ENCODE measurements at places on chromosomes 12 and 14.

DNA sequence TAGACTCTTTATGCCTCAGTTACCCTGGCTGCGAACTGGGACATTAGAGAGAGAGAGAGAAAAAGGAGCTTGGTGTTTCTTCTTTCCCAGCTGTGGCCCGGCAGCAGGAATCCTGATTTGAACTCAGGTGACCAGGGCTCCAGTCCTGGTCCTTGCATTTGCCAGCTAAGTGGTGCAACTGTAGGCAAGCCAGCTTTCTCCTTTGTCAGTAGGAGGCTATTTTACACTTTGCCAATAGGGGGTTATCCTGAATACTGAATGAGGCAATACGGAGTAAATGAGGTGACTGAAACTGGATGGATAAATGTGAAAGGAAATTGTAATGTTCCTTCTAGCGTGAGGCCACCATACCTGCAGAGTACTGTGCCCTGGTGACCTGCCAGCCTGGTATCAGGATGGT, 27.8 kb downstream of the KCNA5 start:
- no peak for DNase-seq

DNA sequence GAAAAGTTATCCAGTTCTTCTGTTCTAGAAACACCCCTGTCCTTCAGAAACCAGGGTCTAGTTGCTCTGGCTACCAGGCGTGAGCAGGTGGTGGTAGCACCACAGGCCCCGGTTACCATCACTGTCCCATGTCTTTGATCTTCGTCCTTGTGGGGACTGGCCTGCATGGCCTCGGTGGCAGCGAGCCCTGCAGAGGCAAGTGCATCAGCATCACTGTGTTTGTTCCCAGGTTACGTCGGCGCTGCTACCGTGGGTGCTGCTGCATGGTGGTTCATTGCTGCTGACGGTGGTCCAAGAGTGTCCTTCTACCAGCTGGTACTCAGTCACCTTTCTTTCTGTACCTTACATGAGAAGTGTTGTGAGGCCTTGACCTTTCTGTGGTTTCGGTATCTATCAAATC, 58.9 kb downstream of the ANAPC7 start:
- no peak for DNase-seq

DNA sequence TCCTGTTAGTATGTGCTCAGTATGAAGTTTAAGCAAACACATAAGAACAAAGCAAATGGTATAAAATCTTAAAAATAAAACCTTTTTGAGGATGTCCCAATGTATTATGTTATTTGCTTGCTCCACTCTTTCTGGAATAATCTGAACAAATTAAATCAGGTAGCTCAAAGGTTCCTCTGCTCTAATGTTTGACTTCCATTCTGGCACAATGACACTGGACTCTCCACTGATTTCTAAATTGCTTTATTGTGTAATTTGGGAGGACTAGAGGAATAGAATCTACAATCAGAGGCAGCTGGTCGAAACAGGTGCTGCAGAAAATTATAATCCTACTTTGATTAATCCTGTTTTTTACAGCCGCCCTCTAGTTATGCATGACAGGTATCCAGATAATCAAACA, 523.7 kb upstream of the FOXG1 start:
- DNase-seq: no peak

GRCh38 chr12:42469355-42470175, 120.0 kb downstream of the PRICKLE1 start:
- no peak for DNase-seq

- no peak for DNase-seq
Measured at GRCh38 chr12:57835366-57836288, 10.9 kb downstream of the CTDSP2 start.

- no peak for DNase-seq
Measured at GRCh38 chr12:114952573-114953271, 268.7 kb upstream of the TBX3 start.

GRCh38 chr14:104210817-104211195, 72.4 kb downstream of the KIF26A start:
- DNase-seq: no peak

GRCh38 chr14:63223596-63223995, 19.4 kb downstream of the RHOJ start:
- DNase-seq: no peak

DNA sequence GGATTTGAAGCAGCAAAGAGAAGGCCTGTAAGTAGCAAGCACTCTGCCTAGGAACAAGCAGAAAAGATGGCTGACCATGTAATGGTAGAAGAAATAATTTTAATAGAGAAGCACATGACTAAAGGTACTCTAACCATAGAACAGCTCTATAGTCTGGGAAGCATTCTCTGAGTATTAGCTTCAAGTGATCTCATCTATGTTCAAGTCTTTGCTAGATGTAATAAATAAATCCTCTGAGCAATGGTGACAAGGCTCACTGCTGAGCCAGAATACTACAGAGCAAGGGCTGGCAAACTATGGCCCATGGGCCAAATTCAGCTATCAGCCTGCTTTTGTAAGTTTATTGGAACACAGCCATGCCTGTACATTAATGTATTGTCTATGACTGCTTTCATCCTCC, 84.8 kb downstream of the PEBP1 start:
- no peak for DNase-seq

DNA sequence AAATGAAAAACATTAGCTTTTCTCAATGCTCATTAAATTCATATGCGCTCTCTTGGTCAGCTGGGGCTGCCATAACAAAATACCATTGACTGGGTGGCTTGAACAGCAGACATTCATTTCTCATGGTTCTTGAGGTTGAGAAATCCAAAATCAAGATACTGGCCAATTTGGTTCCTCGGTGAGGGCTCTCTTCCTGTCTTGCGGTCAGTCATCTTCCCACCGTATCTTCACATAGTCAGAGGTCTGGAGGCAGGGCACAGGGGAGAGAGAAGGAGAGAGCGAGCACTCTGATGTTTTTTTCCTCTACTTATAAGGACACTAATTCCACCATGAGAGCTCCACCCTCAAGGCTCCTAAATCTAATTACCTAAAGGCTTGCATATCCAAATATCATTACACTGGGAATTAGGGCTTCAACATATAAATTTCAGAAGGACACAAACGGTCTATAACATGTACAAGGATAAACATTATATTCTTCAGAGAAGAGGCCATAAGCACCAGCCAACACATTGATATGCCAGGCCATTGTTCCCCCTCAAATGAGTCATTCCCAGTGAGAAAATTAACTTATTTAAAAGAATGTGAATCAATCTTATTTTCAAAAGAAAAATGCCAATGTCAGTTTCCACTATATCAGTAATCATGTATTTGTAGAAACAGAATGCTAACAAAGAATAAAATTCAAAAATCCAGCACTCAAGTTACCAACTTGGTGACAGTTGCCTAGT, 152.2 kb downstream of the BTG1 start:
- DNase-seq: no peak

DNA sequence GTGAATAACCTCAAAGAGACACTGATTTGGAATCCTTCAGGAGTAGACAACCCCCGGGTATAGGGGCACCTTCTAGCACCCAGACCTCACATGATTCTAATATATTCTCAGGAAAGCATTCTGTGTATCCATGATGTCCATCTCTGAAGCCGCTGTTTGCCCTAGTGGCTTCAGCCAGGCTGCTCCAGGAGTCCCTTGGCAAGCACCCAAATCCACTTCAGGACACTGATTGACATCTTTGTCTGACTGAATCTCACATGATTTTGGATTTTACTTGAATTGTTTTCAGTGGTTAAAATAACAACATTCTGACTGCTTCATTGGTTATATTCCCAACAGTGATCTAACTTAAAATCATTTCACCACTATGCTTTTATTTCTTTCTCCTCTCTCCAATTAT, 390.5 kb upstream of the CLEC14A start:
- DNase-seq: no peak

DNA sequence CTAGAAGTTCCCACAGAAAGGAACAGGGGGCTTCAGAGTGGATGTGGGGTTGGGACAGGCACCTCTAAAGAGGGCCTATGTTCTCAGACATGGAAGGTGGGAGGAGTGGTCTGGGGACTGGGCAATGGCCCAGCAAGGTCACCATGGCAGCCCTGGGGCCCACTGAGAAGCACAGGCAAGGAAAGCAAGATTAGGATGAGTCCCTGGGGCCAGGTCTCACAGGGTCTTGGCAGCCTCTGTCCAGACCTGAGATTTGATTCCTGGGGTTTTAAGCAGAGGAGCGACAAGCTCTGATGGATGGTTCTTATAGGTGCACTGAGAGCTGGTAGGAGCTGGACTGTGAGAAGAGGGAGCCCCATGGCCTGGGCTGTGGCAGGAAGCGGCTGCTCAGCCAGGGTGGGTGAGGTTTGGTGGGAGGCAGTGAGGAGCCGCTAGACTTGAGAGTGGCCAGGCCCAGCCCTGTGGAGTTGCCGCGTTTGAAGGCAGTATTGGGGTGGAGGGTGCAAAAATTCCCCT, 44.0 kb downstream of the DLK1 start:
- peak; percentile 4 for DNase-seq

GRCh38 chr12:120261951-120262851, 3.3 kb downstream of the PXN start:
- DNase-seq: no peak

DNA sequence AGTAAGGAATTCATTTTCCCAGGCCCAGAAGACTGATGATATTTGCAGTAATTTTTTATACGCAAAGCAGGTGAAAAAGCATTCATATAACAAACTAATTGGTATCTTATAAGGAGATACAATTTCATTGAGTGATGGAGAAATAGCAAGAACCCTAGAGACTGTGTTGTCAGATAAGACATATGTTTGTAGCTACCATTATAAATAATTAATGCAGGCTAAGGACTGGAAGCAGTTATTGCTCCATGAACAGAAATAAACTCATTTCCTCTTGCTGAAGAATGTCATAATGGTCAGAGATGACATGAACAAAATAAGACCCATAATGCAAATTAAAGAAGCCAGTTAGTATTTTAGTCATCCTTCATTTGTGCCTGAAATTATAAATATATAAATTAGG, 1.5 kb downstream of the OR6C2 start:
- no peak for DNase-seq

DNA sequence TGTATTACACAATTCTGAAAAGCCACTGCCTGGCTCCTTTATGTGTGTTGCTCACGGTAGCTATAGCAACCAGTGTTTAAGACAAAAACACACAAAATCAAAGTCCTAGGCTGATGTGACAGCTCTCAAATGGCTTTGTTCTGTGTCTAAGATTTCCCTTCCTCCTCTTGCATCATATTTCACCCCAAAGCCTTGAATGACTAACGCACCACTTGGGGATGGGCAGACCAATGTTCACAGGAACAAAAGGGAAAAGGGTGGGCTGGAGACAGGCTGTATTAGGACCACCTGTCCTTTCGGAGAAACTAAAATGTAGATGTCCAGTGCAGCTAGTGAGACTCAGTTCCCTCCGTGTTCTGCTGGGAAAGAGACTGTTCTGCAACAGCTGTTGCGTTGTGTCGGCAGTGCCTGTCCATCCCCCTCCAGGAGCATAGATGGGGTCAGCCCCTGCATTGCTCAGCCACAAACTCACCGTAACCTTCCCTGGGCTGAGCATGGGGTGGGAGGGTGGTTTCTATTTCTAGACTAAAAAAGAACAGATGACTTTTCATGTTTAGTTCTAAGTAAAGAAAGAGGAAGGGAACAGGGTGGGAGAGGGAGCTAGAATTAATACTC, 26.8 kb upstream of the DAAM1 start:
- no peak for DNase-seq

DNA sequence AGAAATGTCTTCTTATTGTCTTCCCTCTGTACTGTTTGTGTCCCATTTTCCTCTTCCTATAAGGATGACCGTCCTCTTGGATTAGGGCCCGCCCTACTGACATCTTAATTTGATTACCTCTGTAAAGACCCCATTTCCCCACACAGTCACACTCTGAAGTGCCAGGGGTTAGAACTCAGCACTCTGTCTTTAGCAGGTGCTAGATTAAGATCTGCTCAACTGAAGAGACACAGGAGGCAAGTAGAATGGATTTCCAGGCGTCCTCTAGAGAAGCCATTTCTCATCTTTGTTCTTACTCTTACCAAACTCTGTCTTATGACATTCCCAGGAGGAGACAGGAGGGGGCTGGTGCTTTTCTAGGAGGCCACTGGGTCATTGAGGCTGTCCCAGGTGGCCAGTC, 50.8 kb downstream of the VCPKMT start:
- DNase-seq: no peak

DNA sequence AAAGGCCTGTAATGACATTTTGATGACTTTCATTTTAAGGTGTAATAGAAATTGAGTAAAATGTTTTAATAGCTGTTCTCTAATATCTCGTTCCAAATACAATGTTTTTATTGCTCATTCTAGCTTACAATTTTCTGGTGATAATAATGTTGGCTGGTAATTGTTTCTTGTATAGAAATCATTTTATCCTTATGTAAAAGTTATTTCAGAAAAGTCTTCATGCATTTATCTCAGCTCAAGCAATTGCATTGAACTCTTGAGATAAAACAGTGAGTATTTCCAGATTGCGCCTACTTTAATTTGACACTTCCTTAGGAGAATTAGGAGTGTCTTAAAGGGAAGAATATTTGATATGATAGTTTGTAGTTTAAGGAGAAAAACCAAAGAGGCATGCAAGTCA, 4.0 kb downstream of the RMST start:
- DNase-seq: no peak

DNA sequence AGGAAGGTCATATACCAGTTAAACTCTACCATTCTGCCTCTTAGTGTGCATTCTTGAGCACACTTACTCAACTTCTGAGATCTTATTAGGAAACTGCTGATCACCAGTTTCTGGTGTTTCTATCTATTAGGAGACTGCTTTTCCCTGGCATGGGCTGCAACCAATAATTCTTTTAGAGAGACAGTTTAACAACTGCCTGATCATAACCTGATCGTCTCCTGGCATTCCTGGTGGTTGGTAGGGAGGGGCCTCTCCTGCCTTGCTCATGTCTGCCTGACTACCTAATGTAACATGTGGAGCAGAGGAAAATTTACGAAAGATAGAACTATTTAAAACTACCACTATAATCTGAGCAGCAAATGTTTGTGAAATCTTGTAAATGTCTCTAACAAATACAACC, 75.3 kb upstream of the MGAT4C start:
- DNase-seq: no peak

GRCh38 chr12:51395283-51396230, 4.4 kb upstream of the GALNT6 start:
- DNase-seq: no peak

- no peak for DNase-seq
Measured at GRCh38 chr12:2636741-2637340, 157.9 kb upstream of the FKBP4 start.

DNA sequence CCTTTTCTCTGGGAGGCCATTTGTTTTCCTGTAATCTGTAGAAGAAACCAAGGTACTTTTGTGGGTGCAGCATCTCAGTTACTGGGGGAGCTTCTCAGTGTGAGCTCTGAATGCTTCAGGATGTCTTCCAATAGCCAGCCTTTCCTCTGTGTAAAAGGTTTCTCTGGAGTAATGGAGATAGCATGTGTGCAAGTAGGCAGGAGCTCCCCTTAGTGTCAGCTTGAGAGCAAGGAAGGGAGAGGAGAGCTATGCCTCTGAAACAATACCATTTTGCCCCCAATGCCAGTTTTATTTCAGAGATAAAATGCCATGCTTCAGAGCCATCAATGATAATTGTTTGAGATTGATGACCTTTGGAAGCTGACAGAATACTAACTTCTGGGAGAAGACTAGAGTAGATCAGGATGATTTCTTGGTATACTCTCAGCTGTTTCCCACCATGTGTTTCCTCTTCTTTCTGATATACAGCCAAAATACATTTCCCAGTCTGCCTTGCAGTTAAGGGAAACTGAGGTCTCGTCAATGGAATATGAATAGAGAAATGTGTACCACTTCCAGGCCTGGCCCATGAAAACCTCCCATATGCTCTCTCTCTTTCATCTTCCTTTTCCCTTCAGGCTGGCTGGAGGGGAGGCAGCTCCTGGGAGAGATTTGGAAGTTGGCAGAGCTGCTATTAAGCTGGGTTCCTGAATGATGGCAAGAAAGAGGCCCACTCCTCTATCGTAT, 125.7 kb downstream of the CRADD start:
- no peak for DNase-seq

GRCh38 chr14:26598081-26598671, 343 bp upstream of the NOVA1 start:
- peak; percentile 81 for DNase-seq

Data from left colon (tissue), 2 donors.